Activated CD4-positive, alpha-beta T cell treated with anti-CD3 and anti-CD28 coated beads for 36 hours (primary cell): ENCODE measurements at places on chromosomes 3 and 15. TPM values are rescaled to one million over a fixed set of nuclear protein-coding genes. Genes with fewer than 3 reads are reported as not detected.

Gene MYO5C
- 0.42 TPM for total RNA-seq

DNA sequence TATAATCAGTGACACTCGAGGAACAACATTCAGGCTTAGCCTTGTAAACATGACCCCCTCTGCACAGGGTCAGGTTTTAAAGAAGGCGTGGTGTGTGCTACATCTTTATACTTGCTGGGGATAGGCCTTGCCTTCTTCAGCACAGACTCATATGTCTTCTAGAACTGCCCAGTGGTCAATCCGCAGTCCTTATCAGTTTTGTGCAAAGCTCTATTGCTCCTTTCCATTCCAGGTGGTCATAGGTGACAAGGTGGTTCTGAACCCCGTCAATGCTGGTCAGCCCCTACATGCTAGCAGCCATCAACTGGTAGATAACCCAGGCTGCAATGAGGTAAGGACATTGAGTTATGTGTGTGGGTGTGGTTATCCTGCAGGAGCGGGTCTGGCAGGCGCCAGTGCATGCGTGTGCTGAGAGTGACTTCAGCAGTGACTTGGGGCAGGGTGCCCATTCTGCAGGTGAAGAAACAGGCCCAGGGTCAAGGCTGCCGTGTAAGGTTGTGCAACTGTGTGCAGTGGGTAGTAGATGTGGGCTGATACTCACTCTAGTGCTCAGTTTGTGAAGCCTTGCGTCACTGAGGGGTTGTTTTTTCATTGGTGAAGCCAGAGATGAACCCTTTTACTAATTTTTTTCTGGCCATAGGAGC lies 150.9 kb downstream of the ITPR1 start:
- no peak for DNase-seq
- no peak overlapping the region for H3K27ac ChIP-seq
- H3K36me3 ChIP-seq: peaks cover 31% of the 10 kb centered on the region
- H3K4me1 ChIP-seq: peaks cover 13% of the 10 kb centered on the region
- no peaks in the 10 kb centered on the region for H3K27me3 ChIP-seq
- H3K4me3 ChIP-seq: no peak overlapping the region

DNA sequence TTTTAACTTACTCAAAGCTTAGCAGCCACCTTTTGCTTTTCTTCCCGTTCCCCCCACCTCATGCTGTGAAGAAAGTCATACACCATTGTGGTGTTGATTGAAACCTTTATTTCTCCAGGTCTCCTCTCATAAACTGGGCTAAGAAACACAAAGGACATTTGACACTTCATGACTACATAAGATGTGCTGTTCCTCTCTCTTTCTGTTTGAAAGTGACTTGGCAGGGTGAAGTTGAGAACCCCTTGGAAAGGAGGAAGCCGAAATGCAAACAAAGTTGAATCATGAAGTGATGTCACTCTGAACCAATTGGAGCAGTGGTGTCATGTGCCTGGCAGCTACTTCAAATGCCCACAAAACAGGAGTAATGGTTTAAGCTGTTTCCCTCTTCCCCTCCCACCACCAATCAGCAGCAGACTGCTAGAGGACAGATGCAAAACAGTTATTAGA lies 174.7 kb downstream of the IGF1R start:
- no peak overlapping the region for H3K4me3 ChIP-seq
- peaks cover 48% of the 10 kb centered on the region for H3K36me3 ChIP-seq
- H3K27ac ChIP-seq: no peak overlapping the region
- DNase-seq: peak; percentile 12
- H3K27me3 ChIP-seq: no peaks in the 10 kb centered on the region

Gene KLF15
- total RNA-seq: 0.53 TPM

Gene DCBLD2
- total RNA-seq: 1.9 TPM

DNA sequence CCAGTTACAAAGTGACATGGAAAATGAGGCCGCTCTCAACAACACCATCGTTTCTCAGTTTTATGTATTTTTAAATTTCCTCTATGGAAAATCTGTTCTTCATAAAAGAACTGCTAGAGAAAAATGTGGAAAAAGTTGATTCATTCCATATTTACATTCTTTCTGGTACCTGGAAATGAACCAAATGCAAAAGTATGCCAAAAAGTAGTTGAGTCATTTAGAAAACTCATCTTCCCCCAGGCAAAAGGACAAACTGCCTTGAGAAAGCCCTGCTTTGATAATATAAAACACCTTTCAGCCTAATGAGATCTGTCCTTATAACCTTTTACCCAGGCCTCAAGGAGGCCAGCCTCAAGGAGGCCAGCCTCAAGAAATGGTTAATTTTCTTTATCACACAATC lies 283.0 kb upstream of the VEPH1 start:
- no peak overlapping the region for H3K4me3 ChIP-seq
- no peaks in the 10 kb centered on the region for H3K27me3 ChIP-seq
- no peaks in the 10 kb centered on the region for H3K4me1 ChIP-seq
- no peaks in the 10 kb centered on the region for H3K36me3 ChIP-seq
- DNase-seq: no peak

Gene SPSB4
- total RNA-seq: not detected

DNA sequence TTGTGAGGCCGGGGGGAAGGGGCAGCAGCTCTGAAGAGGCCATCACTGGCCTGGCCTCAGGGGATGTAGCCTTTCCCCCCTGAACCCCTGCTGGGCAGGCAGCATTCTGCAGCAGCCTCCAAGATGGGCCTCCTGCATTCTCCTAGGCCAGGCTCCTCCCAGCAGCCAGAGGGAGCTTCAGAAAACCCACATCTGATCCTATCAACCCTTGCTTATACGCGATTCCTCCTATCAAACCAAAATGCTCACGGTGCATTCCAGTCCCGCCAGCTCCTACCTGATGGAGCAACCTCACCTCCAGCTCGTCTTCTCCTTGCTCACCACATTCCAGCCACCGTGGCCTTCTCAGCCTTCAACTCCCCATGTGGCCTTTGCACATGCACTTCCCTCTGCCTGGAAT lies 85.7 kb downstream of the MEGF11 start:
- no peak for DNase-seq
- no peaks in the 10 kb centered on the region for H3K36me3 ChIP-seq
- peaks cover 5% of the 10 kb centered on the region for H3K27me3 ChIP-seq

- no peaks in the 10 kb centered on the region for H3K36me3 ChIP-seq
- H3K4me3 ChIP-seq: no peak overlapping the region
- H3K27me3 ChIP-seq: peaks cover 3% of the 10 kb centered on the region
- no peak overlapping the region for H3K27ac ChIP-seq
These were observed 78.8 kb downstream of the FBN1 start for GRCh38 chr15:48566668-48567067.

DNA sequence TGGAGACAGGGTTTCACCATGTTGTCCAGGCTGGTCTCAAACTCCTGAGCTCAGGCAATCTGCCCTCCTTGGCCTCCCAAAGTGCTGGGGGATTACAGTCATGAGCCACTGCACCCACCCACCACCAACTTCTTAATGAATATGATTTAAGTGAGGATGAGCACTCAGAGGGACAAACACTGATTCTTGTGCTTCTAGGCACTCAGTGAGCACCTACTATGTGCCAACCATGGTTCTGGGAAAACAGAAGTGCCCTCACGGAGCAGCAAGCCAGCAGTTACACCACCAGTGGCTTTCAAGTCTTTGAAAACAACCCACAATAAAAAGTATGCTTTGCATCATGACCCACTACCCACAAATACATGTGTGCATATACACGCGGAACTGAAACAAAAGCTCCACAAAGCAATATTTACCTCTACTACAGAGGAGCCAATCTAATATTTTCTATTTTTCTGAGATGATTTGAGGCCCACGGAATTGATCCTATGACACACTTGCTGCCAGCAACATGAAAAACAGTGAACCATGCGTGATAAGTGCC lies 91.9 kb downstream of the MEGF11 start:
- no peaks in the 10 kb centered on the region for H3K4me1 ChIP-seq
- no peaks in the 10 kb centered on the region for H3K36me3 ChIP-seq
- no peak overlapping the region for H3K4me3 ChIP-seq
- H3K27me3 ChIP-seq: no peaks in the 10 kb centered on the region
- no peak overlapping the region for H3K27ac ChIP-seq

DNA sequence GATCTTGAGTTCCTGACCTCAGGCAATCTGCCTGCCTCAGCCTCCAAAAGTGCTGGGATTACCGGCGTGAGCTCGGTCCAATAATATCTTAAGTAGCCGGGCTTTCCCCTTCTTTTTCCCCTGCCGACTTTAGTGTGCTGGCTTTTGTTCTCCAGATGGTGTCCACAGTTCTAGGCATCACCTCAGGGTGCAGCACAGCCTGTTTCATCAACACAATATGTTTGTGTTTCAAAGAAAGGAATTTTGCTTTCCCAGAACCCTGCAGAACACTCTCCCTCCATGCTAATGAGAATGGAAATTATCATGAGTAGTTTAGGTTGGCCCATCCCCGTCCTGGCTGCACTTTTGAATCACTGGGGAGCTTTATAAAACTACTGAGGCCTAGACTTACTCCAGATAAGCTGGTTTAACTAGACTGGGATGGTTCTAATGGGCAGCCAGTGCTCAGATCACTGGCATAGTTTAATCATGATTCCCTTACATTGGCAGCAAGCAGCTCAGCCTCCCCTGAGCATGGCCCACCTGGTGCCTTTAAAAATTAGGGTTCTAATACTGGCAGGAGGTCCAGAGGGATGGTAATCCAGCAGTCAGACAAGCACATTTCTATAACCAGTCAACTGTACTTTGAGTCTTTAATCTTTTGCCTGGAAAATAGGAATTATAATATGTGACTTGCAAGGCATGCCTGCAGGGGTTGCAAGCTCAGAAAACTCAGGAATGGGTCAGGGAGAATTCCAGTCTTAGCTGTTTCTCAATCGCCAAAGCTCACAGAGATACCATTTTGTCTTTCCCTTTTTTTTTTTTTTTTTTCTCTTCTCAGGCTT lies 127.6 kb upstream of the RASGRP1 start:
- DNase-seq: no peak
- no peaks in the 10 kb centered on the region for H3K36me3 ChIP-seq
- peaks cover 78% of the 10 kb centered on the region for H3K4me1 ChIP-seq
- H3K4me3 ChIP-seq: no peak overlapping the region

DNA sequence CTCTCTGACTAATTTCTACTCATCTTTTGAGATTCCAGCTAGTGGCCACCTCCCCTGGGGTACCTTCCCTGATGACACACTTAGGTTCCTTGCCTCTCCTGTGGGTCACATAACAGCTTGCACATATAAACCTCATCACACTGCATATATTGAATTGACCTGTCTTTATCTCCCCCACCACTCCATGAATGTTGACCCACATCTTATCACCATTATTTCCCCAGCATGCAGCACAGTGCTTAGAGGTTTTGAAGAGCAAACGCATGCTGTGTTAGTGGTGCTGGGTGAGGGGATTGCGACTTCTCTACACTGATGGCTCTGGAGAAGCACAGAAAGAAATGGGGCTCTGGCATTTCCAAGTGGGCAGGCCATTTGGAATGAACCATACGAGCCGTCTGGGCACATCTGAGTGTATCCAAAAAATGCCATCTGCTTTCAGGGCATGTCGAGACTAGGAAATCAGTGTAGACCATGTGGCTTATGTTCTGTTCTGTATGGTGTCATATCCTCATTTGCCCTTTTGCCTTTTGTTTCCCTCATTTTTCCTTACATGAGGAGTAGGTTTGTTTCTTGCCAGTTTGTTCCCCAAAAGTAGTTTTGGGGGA lies 333.2 kb upstream of the TRIM42 start:
- H3K27ac ChIP-seq: no peak overlapping the region
- H3K27me3 ChIP-seq: peaks cover 5% of the 10 kb centered on the region
- DNase-seq: no peak
- H3K4me1 ChIP-seq: no peaks in the 10 kb centered on the region
- H3K4me3 ChIP-seq: no peak overlapping the region
- no peaks in the 10 kb centered on the region for H3K36me3 ChIP-seq

Gene SMAD6
- total RNA-seq: 0.19 TPM

Gene FBXO40
- not detected for total RNA-seq

DNA sequence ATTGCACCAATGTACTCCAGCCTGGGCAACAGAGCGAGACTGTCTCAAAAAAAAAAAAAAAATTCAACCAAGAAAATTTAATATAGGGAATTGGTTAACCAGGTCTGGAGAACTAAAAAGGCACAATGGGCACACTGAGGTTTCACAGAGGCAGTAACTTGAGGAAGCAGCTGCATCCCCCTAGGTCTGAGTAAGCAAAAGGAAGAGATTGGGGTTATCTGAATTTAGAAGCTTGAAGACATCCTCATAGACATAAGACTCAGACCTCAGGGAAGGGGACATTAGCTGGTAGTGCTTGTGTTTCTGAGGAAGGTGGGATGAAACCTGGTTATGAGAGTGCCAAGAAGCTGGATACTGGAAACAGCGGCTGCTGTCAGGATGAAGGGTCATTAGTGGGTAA lies 50.1 kb upstream of the LEKR1 start:
- DNase-seq: no peak
- H3K36me3 ChIP-seq: no peaks in the 10 kb centered on the region
- H3K4me1 ChIP-seq: no peaks in the 10 kb centered on the region
- H3K27me3 ChIP-seq: peaks cover 8% of the 10 kb centered on the region

Gene C3orf80
- total RNA-seq: not detected

GRCh38 chr15:71293723-71294122 lies 178.5 kb downstream of the THSD4 start:
- H3K4me3 ChIP-seq: no peak overlapping the region
- peaks cover 9% of the 10 kb centered on the region for H3K27me3 ChIP-seq
- no peak for DNase-seq
- no peaks in the 10 kb centered on the region for H3K36me3 ChIP-seq

DNA sequence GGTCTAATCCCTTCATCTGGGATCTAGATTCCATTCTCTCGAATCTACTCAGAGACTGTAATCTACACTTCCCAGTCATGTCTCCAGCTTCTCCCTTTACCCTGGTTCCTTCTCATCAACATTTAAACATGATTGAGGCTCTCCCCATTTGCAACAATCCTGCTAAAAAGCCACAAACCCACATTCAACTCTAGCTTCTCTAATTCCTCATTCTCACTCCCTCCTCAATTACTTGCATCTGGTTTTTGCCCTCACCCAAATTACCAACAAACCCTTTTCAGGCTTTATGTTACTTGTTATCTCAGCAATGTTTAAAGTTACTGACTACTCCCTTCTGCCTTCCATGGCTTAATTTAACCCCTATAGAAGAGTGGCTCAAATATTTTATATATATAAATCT lies 11.5 kb downstream of the ETFA start:
- no peak overlapping the region for H3K4me3 ChIP-seq
- no peaks in the 10 kb centered on the region for H3K36me3 ChIP-seq
- H3K4me1 ChIP-seq: peaks cover 8% of the 10 kb centered on the region
